ENCODE measurements at places on chromosomes 6 and 20.

DNA sequence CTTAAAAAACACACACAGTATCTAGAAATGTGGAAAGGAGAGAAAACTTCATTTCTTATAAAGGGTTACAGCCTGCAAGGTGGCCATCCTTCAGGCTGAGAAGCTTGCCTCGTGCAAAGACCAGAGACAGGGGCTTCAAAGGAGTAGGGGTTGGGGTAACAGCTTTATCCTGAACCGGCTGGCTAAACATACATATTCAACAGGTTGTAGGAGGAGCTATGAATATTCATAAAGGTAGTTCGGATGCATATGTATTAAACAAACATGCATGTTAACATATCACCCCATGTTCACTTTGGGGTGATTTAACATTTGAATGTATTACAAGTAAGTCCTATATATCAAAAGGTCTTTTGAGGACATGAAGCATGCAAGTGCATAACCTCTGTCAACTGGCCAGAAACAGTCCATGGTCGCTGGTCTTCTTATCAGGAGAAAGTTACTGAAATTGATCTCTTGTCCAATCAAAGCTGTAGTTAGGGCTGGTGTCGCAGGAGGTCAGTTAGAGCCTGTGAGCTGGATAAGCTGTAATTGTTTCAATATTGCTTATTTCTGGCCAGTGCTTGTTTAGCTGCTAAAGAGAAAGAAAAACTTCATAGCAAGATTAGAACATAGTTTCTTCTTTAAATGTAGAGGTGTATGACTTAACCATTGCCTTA, 2.3 kb upstream of the STMND1 start:
- DNase-seq = no peak

DNA sequence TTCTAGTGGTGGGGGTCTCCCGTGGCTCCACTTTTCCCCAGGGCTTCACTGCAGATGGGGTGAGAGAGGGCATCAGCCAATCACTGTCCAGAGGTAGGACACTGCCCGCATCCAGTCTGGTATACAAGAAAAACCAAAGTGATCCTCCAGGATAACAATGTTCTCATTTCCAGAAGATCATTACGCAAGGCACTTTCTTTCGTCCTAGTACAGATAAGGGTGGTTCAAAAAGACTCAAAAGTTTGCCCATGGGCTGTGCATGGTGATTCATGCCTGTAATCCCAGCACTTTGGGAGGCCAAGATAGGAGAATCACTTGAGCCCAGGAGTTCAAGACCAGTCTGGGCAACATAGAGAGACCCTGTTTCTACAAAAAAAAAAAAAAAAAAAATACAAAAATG, 16.4 kb downstream of the GMDS start:
- DNase-seq = no peak

GRCh38 chr6:144148886-144149285, 1.4 kb upstream of the STX11 start:
- DNase-seq = no peak

- DNase-seq = peak; percentile 18
Observed at GRCh38 chr6:127855542-127856159, 45.2 kb downstream of the THEMIS start.

- no peak for DNase-seq
Observed at GRCh38 chr6:45084257-45084656, 243.9 kb upstream of the RUNX2 start.

DNA sequence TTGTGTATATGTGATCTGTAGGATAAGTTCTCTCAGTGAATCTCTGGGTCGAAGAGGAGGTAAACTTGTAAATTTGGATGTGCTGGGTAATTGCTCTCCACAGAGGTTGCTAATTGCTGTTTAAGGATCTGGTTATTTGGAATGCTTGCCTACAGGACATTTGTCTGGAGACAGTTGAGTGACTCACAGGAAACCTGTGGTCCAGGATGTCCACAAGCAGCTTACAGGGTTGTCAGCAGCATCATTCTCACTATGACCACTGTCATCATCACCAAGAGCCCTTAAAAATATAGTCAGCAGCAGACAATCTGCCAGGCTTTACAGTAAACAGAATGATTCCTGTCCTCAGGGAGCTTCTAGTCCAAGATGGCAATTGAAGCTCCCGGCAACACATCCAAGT, 31.2 kb upstream of the KCNK5 start:
- no peak for DNase-seq

- no peak for DNase-seq
Observed at GRCh38 chr6:129236001-129236517, 353.1 kb downstream of the LAMA2 start.

DNA sequence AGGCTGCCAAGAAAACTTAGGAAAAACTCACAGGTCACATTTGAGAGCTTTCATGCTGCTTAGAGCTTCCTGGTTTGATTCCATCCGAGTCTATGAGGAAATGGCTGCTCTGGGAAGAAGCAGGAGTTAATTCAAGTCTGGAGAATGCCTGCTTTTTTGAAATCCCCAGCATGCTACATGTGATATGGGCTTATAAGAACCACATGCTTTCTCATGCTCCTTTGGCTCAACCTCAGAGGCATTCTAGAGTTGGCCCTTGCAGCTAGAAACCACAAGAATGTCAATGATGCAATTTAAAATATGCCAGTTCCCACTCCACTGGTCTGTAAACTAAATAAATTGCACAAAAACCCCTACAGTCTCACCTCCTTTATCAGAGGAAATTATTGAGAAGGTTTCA, 142.9 kb upstream of the OLIG3 start:
- DNase-seq = no peak

GRCh38 chr20:44389871-44390270, 34.4 kb downstream of the HNF4A start:
- no peak for DNase-seq

- DNase-seq = no peak
Observed at GRCh38 chr20:52251827-52252226, 60.2 kb upstream of the ZFP64 start.

DNA sequence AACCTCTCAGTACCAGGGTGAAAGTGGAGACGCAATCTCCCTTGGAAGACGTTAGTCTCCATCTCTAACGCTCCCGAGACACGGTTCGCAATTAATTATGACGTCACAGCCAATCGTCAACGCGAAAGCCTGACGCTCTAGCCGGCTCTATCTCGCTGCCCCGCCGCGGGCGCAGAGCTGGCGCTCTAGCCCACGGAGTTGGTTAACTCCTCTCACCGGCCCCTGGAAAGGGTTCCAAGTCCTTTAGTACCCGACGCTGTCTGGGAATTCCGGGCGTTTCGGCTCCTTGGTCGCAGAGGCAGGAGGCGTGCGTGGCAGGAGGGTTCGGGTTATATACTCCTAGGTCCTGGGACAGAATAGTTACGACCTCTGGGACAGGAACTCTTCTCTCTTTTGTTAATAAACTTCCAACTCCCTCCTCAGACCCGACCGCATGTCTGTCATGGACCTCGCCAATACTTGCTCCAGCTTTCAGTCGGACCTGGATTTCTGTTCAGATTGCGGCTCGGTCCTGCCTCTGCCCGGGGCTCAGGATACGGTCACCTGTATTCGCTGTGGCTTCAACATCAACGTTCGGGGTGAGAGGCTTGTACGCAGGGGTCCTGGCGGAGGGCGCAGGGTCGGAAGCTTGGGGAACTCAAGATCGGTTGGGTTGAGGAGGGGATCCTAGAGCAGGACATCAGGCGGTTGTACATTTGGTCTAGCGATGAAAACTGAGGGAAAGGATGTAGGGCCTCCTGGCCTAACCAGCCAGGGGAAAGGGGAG, at the start of gene POLR1H:
POLR1H (plus strand) TSS at position 174 of the 766 bp plus-strand sequence; CDS start at position 434, 260 bp downstream.
- peak; percentile 99 for DNase-seq

GRCh38 chr6:143675382-143675900, 2.3 kb upstream of the PHACTR2 start:
- DNase-seq = peak; percentile 26

- no peak for DNase-seq
Observed at GRCh38 chr20:18740726-18741125, 72.9 kb upstream of the SCP2D1 start.

DNA sequence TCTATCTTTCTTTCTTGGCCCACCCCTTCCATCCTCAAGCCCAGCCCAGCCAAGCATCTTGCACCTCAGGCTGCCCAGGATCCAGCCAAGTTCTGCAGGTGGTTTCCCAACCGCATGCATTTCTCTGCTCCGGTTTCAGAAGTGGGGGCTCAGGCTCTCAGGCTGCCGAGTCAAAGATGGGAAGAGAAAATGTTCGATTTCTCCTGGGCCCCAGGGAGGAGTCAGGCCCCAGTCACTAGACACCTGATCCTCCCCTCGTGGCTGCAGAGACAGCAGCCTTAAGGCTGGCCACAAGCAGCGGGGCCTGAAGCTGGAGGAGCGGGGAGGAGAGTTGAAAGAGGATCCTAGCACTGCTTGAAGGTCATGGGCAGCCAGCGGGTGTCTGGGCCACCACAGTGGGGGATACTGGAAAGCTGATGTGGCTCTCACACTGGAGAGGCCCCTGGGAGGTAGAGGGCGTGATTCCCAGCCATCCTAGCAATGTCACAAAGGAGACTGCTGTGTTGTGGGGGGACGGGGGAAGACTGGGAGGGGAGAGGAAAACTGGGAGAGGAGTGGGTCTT, 42.2 kb upstream of the ZFAND3 start:
- no peak for DNase-seq

DNA sequence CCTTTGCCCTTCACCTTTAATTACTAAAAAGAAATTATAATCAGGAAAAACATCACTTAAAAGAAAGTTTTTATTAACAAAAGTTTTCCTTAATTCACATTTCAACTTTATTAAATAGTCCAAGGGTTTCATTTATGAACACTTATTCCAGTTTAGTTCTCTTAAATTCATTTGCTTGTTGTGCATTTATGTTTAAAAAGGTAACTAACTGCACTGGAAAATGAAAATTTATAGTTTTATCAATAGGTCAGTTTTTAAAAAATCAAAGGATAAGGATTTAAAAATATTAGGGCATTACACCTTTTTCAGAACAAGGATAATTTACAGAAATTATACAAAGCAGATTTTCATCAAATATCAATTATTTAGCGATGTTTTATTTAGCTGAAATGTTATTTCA, 958 bp upstream of the ATP5F1E start:
- DNase-seq = no peak

DNA sequence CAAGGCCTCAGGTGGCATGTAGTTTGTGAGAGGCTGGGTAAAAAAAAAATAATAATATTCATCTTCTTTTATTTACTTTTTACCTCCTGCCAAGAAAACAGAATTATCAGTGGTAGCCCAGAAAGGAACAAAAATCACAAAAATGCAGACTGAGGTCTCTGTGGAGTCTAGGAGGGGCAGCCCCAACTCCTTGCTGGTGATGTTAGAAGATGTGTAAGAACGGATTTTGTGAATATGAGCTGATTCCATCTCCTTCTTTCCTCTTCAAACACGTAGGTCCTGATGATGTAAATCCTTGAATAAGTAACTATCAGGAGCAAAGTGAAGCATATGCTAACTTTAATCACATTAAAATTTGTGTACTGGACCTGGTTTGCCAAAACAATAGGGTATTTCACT, 226.8 kb downstream of the EYA4 start:
- DNase-seq = no peak

- DNase-seq = no peak
Observed at GRCh38 chr6:121809211-121809610, 373.8 kb downstream of the GJA1 start.

DNA sequence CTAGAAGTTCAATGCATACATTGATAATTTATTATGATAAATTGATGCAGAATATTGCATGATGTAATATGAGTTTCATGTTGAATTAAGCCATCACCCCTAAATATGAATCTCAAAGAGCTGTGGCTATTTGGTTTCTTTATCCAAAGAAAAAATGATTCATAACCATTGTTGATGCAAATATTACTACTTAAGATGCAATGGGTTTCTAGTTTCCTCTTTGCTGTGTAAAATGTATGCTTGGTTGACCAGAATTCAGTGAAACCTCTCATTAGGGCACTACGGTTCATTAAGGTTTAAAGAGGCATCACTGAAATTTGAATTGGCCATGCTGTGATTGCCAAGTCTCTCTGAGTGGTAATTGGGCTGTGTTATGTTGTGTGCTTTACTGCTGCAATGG, 492.5 kb upstream of the FLRT3 start:
- DNase-seq = no peak

DNA sequence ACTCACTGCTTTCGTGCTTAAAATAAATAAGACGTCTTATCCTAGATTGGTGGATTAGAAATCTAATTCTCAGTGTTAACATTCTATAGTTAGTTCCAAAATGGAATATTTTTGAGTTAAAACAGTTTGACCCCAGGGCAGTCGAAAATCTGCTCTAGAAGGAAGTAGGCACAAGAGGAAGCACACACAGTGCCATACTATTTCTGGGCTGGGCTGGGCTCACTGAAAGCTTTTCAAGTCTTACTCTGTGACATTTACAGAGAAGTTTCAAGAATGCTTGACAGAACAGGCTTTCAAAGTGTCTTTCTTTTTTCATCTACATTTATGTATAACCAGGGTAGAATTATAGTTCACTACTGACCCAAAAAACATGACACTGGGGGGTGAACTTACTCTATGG, 209.8 kb downstream of the SOD2 start:
- no peak for DNase-seq

DNA sequence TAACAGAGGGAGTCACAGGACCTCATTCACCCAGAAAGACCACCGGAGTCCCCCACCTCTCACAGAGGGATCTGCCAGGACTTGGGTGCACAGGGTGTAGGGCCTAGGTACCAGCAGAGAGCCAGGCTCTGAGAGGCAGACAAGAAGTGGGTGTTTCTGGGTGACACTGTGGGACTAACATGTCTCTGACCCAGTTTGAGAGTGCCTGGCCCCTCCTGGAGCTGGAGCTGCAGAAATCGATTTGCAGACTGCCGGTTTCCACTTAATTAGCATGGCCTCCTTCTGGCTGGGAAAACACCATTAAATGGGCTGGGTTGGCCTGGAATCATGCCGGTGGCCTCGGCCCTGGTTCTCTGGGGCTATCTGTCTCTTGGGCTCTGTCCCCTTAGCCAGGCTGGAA, 59.2 kb downstream of the PPP1R16B start:
- DNase-seq = no peak

GRCh38 chr6:167917551-167918154, 79.8 kb upstream of the KIF25 start:
- DNase-seq = no peak

DNA sequence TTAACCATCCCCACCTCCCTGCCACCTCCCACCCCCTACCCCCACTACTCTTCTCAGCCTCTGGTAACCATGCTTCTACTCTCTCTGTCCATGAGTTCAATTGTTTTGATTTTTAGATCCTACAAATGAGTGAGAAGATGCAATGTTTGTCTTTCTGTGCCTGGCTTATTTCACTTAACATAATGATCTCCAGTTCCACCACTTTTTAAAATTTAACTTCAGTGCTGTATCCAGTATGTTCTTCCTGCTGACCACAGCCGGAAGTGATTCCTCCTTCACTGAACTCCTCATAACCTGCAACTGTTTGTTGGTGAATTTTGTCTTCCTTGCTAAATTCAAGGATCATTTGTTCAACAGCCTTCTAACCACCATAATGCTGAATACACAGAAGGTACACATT, 3.9 kb downstream of the MAP7 start:
- no peak for DNase-seq
